ENCODE measurements at places on chromosomes 6 and 20.

GRCh38 chr6:26428206-26428605 lies 12.1 kb upstream of the BTN3A3 start:
- no peak for DNase-seq

DNA sequence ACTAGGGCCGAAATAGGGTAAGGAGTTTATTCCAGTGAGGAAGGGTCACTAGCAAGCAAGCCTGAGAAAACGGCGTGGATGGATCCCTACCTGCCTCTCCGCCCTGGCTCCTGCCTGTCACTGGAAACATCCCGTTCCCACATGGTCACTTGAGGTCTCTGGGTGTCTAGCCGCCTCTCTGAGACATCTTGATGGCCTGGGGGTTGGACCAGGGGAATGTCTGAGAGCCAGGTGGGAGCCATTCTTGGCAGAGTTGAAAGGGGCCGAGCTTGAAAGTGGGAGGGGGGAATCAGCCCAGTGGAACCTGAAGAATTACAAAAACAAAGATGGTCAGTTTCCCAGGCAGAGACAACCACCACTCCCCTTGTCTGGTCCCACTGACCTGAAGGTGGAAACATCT lies 961 bp downstream of the CCHCR1 start:
- DNase-seq, result no peak

GRCh38 chr20:49515586-49515985 lies 33.1 kb upstream of the KCNB1 start:
- DNase-seq, result no peak

- DNase-seq, result no peak
Measured at GRCh38 chr6:158340252-158340651, 28.0 kb downstream of the TULP4 start.

DNA sequence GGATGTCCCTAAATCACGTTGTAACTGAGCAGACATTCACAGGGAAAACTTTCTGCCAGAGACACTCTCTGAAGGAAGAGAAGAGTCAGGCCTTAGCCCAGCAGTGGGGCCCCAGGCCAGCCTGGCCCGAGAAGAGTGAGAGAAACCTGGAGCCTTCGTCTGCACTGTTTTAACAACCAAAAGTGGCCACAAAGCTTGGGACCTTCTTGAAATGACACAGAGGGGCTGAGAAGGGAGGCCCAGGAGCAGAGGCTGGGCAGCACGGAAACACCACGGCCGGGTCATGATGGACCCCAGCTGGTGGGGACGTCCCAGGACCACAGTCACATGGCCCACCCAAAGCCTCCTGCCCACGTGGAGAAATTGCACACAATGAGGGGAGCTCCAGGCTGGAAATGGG lies 126.8 kb upstream of the THBS2 start:
- DNase-seq, result no peak

GRCh38 chr6:126618639-126619343 lies 278.9 kb downstream of the CENPW start:
- DNase-seq, result no peak

DNA sequence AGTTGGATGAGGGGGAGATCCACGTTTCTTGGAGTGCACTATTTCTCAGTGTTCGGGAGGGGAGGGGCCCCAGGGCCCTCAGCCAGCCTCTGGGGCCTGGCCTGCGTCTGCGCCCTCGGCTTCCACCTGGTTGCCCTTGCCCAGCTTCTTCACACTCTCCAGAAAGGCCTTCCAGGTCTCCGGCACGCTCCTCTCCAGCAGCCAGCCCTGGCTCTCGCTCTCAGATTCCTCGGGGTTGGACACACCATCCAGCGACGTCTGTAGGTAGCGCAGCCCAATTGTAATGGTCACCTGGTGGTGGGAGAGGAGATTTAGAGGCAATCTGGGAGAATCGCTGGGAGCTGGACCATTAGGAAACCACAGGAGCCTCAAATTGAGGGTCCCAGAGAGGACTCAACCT lies 24.2 kb downstream of the PRPH2 start:
- no peak for DNase-seq

- DNase-seq, result peak; percentile 42
Measured at GRCh38 chr6:38671885-38672467, 31.0 kb downstream of the GLO1 start.

GRCh38 chr6:88298066-88298845 lies 132.1 kb upstream of the CNR1 start:
- DNase-seq, result no peak

- DNase-seq, result no peak
Measured at GRCh38 chr6:30091577-30092381, 16.2 kb upstream of the RNF39 start.

DNA sequence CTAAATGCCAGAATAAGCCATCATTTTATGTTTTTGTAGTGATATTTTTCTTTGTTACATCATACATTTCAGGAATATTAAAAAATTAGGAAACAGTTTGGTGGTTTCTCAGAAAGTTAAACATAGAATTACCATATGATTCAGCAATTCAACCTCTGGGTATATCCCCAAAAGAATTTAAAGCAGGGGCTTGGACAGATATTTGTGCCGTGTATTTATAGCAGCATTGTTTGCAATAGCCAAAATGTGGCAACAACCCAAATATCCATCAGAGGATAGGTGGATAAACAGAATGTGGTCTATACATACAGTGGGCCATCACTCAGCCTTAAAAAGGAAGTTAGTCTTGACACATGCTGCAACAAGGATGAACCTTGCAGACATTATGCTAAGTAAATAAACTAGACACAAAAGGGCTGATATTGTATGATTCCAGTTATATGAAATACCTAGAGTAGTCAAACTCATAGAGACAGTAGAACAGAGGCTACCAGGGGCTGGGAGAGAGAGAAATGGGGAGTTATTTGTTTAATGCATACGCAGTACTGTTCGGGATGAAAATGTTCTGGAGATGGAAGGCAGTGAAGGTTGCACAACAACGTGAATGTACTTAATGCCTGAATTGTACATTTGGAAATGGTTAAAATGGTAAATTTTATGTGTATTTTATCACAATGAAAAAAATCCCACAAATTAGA lies 18.9 kb upstream of the TRAF3IP2 start:
- no peak for DNase-seq

DNA sequence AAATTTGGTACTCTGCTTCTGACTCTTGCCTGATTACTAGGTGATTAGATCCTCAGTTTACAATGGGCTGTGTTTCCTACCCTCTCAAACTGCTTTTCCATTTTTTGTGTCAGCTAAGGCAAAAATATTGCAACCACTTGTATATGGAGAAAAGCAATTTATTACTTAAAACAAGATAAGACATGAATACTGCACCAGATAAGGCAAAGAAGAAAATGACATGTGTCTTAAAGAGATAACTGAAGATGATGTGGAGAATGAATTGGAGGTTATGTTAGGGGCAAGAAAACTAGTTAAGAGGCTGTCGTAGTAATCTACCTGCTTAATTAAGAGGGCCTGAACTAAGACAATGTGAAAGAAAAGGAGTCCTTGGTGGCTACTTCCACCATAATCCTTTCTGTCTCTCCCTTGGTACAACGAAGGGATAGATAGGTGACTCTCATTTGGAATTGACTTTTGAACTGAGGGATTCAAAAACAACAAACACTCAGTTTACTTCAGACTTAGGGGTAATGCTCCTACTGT lies 16.3 kb upstream of the REV3L start:
- no peak for DNase-seq

DNA sequence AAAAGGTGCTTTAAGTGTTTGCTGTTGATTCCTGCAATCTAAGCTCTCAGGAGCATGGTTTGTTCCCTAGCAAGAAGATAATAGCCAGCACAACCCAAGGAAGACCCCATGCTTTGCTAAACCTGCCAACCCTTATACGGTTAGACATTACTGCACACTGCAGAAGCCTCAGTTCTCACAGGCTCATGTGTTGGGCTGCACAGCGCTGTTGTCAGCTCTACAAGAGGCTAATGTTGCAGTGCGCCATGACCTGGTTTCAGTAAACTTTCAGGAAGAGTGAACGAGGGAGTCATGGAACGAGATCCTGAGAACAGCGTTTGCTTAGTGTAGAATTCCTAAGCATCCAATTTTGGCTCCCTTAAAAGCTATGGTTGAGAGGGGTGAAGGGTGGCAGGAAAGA lies 218.5 kb downstream of the ARHGAP18 start:
- DNase-seq, result no peak

DNA sequence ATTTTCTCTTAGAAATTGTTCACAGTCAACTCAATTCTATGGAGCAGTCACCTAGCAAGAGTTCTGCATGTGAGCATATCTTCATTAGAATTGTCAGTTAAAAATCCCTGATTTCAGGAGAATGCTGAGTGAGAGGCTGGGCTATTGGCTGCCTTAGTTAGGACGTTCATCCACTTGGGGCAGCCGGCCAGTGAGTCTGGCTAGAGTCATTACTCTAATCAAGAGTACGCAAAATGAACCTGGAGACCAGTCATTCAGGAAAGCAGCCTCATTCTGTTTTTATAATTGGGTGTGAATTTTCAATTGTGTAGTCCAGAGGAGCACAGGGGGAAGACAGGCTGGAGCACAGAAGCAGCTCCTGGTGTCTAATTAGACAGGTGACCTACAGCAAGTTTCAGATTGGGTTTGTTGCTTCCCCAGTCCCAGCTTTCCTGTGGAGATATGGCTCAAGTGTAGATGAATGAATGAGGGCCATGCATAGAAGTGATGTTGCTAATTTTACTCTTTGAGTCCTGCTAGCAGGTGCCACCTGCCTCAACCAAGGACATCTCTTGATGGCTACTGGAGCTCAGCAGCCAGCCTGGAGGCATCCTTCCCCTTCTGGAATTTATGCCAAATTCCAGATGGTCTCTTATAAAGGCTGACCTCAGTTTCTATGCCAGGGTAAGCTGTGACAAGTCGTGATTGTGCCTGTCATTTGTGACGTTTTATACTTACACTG lies 265.7 kb downstream of the NKAIN2 start:
- no peak for DNase-seq

GRCh38 chr6:149895048-149895590 lies 2.8 kb downstream of the RAET1E start:
- DNase-seq, result no peak

DNA sequence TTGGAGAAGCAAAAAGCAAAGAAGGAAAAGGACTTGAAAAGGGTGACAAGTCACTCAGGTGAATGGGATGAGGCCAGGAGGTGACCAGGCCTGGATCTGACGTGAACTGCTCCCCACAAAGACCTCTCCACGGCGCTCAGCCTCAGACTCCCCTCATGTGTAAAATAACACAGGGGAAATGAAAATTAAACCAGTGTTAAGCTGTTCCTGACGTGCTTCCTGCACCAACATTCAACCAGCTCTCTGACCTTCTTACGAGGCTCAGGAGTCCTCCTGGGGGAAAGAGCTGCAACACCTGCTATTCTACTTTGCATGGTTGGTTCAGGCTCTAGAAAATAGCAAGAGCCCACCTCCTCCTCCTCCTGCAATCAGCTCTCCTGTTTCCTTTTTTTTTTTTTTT lies 256.7 kb downstream of the ATXN1 start:
- DNase-seq, result no peak

DNA sequence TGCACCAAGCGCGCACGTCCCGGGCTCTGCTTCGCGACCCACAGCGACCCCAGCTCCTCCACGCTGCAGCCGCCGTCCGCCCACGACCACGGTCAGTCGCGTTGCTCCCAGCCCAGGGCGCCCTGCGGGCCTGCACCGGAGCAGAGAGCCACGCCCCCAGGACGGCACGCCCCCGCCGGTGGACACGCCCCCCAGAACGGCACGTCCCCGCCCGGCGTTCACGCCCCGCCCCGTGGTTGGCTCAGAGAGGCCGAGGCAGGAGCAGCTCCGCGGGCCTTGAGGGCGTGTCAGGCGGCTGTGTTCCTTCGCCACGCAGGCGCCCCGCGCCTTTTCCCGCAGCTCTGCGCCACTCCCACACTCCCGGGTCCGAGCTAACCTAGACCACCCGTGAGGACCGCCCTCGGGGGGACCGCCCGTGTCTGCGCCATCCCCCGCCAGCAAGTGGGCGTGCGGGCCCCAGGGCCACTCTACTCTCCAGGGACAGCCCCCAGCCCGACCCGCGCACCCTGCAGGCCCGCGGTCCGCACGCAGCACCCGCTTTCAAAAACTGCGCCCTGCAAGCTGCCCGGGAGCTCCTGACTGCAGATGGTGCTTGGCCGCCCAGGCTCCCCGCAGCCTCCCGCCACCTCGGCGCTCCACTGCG lies at the start of gene RNASET2:
Gene RNASET2 (minus strand): TSS at position 107 of the 643 bp plus-strand sequence. CDS start 368 bp downstream, outside the sequence.
- peak; percentile 94 for DNase-seq

DNA sequence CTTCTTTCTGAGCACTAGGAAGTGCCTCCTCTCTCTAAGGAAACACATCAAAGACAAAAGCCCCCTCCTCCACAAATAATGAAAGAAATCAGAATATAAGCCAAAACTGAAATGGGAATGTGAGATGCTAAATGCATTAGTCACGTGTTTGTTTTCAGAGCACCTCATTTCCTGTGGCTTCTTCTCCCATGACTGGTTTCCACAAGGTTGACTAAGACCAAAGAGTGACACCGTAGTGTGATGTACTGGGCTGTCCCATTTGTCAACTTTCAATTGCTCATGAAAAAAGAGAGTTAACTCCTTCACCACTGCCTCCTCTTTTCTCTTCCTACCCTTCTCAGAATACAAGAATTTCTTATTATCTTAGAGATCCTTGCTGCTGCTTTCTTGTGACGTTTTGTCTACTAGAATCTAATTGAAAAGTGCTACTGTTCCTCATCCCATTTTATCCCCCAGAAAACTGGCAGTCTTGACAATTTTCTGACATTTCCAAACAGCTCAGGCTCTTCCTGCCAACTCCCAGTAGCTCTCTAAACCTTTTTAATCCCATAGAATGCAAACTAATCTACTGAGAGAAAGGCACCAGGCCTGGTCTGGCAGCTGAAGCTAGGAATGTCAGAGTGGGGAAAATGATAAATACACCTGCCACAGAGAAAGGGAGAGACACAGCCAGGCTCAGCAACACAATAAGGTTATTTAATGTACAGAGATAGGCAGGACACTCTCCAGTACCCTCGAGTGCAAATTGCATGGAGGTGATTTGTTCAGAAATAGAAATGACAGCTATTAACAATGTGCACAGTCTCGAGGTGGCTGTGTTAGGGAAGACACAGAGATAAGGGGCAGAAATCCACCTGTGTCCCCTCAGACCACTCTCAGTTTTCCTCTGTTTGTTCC lies 671.7 kb upstream of the NRSN1 start:
- DNase-seq, result no peak

GRCh38 chr6:108383981-108384380 lies 89.1 kb downstream of the AFG1L start:
- DNase-seq, result no peak

GRCh38 chr6:33854572-33855030 lies 50.8 kb upstream of the MLN start:
- no peak for DNase-seq

Data from HuH-7 (cell line).